ENCODE measurements at places on chromosomes 2 and 18. TPM values are rescaled to one million over a fixed set of nuclear protein-coding genes. Genes with fewer than 3 reads are reported as not detected.

DNA sequence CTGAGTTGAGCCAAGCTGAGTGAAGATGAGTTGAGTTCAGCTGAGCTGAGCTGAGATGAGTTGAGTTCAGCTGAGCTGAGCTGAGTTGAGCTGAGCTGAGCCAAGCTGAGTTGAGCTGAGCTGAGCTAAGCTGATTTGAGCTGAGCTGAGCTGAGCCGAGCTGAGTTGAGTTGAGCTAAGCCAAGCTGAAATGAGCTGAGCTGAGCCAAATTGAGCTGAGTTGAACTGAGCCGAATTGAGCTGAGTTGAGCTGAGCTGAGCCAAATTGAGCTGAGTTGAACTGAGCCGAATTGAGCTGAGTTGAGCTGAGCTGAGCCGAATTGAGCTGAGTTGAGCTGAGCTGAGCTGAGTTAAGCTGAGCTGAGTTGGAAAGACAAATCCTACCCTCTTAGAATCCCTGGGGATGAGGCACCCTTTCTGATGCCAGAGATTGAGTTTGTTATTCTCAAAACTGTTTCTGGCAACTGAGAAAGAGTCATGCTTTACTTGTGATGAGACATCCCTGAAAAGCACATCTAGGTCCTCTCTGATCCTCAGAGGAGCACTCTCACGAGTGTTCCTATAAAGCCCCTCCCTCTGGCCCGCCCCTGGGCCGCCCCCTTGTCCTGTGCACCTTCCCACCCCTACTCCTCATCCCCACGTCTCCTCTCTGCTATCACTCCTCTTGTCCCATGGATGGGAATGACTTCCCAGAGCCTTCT lies 116.5 kb downstream of the MCFD2 start:
- no peak for DNase-seq

FBXO48 gene
- total RNA-seq: 0.83 TPM

GRCh38 chr2:146665800-146666199 lies 1179.0 kb upstream of the ACVR2A start:
- DNase-seq: no peak

- no peak for DNase-seq
Measured at GRCh38 chr18:24778810-24779418, 318.5 kb downstream of the HRH4 start.

GRCh38 chr18:6118080-6118479 lies 222.8 kb upstream of the TMEM200C start:
- no peak for DNase-seq

GRCh38 chr2:187499941-187500532 lies 52.0 kb upstream of the CALCRL start:
- DNase-seq: peak; percentile 75

- DNase-seq: peak; percentile 64
Measured at GRCh38 chr18:23857756-23858155, 156.8 kb upstream of the TTC39C start.

ALPI gene
- not detected for total RNA-seq

GRCh38 chr2:205835251-205835791 lies 153.0 kb downstream of the NRP2 start:
- DNase-seq: no peak

DNA sequence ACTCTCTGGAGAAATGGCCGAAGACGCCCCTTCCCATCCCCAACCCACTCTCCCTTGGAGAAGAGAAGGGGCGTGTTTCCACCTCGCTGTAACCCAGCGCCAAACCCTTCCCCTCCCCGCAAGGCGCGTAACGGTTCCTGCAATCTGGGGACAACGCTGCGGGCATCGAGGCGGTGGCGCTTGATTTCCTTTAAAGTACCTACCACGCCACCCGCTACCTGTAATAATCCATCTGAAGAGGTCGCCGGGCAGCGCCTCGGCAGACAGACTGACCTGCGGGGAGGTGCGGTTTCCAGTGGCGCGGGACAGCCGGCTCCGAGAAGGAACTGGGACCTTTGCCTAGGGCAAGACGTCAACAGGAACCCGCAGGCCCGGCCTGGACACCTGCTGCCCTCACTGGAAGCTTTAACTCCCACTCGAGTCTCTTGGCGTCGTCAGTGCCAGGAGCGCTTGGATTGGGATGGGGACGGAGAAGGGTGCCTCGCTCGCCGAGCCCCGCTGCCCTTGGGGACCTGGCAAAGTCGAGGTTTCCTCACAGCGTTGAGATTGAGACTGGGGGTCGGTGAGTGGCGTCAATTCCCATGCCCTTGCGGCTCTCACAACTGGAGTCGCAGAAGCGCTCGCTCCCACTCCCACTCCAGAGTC lies at the start of gene CYP1B1:
Gene CYP1B1, minus strand, starts transcription at position 645 of the 645 bp plus-strand sequence. CDS start 763 bp downstream, outside the sequence.
- peak; percentile 44 for DNase-seq

GRCh38 chr18:42412896-42413295 lies 457.9 kb downstream of the PIK3C3 start:
- DNase-seq: no peak

GRCh38 chr2:127559454-127559853 lies 24.0 kb downstream of the MYO7B start:
- DNase-seq: no peak

DNA sequence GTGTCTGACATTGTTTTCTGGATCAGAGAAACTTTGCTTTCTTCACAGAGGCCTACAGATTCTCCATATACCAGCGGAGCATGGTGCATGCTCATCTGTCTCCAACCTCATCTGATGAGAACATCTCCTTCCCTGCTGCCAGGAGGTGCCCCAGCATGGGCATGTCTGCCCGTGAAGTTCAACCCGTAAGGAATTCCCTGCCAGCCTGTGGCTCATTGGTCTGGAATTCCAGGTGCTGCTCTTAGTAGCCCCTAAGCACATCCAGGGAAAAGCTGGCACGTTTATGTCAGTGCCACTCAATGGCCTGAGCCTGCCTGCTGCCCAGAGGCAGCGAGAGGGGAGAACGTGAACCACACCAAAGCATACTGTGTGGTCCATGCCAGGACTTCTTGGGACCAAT lies 1.7 kb upstream of the SP100 start:
- DNase-seq: no peak

- DNase-seq: no peak
Measured at GRCh38 chr18:26271917-26272549, 45.8 kb downstream of the TAF4B start.

HOXD11 gene
- not detected for total RNA-seq

GRCh38 chr18:23664674-23665073 lies 2.0 kb upstream of the ANKRD29 start:
- DNase-seq: no peak

- no peak for DNase-seq
Measured at GRCh38 chr18:73787316-73787715, 360.3 kb downstream of the FBXO15 start.

Measured in myocyte (in vitro differentiated cells).